ENCODE measurements at places on chromosomes 13 and 19. TPM values are rescaled to one million over a fixed set of nuclear protein-coding genes. Genes with fewer than 3 reads are reported as not detected.

RCBTB2 gene
- total RNA-seq = 33.0 TPM

RINL gene
- 5.3 TPM for total RNA-seq

PRTN3 gene
- 1.2 TPM for total RNA-seq

GRCh38 chr13:113401452-113402415 lies 37.8 kb upstream of the GRTP1 start:
- DNase-seq = peak; percentile 2

DNA sequence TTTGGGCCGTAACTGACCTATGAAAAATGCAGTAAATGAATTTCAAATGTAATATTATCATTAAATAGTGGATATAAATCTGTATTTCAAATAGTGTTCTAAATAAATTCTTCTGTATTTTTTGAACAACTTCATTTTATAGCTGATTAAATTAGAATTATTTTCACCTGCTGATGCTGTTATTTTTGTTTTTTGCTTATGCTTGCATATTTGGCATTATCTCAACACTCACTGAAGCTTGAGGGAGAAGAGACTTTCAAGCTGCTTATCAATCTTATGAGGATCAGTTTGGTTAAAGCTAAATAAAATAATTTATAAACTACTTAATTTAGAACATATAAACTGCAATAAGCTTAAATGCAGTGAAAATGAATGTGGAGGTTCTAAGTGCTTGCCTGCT lies 251.3 kb upstream of the PCDH9 start:
- no peak for DNase-seq

- no peak for DNase-seq
Measured at GRCh38 chr19:10036601-10037071, 23.4 kb downstream of the RDH8 start.

- DNase-seq = no peak
Measured at GRCh38 chr19:35205733-35206323, 22.7 kb downstream of the FAM187B start.

Measured in frontal cortex (tissue), 4 donors.